ENCODE measurements at places on chromosomes 13 and 19.

GRCh38 chr19:34774857-34775256, 1.8 kb upstream of the ZNF599 start:
- DNase-seq = no peak

- no peak for DNase-seq
Measured at GRCh38 chr13:23763318-23763717, 125.9 kb downstream of the MIPEP start.

DNA sequence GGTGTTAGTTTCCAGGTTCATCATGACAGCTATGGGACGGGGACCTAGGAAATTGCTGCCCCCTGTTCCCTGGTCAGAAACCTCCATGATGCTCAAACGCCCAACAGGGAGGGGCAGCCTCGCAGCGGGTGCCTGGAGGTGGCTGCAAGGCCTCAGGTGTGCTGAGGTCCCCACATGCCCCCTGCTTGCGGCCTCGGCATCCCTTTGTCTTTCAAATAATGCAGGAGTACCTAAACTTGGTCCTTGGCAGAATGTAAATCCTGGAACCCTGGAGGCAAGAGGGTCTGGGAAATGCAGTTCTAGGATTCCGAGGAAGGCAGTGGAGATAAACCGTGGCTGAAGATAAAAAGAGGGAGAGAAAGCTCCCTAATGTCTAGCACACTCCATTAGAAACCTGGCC, 52.4 kb downstream of the SKA3 start:
- DNase-seq = no peak

DNA sequence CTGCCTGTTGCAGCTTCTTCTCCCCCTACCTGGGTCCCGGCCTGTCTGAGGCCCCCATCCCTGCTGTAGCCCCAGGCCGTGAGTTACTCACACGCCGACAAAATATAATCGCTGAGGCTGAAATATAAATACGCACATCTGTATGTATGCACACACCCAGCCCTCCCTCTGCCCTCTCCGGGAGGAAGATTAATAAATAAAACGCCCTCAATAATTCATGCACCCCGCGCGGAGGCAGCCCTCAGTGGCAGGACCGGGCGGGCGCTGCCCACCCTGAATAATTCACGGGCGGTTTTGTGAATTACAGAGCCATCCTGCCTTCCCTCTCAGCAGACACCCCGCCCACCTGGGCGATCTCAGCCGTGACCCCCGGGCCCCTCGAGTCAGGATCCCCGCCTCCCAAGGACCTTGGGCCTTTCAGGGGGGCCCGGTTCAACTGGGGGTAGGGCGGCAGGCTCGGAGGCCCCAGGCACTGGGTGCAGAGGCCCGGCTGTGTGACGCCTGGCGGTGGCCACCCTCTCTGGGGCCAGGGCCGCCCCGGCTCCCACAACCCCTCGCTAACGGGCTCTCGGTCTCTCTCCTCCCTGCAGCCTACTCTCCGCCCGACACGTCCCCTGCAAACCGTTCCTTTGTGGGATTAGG, 24.2 kb downstream of the SMIM24 start:
- DNase-seq = no peak

DNA sequence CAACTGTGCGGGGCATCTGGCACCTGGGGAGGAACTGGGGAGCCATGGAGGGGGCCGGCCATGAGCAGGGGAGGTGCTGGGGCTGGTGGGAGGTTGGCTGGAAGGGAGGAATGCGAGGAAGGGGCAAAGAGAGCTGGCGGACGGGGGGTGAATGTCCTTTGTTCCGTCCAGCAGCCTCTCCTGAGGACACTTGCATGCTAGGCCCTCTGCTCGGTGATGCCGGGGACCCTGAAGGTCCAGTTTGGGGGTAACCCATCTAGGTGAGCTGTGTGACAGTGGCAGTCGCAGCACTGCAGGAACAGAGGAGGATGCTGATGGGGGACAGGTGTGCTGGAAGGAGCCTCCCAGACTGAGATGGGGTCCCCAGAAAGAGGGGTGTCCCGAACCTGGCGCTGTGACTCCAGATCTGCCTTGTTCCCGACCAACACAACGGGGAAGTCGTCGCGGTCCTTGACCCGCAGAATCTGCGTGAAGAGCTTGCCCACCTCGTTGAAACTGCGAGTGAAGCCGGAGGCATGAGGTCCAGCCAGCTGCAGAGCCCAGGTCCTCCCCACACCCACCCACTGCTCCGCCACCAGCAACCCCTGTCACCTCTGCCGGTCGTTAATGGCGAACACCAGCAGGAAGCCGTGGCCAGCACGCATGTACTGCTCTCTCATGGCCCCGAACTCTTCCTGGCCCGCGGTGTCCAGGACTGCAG, 3.6 kb downstream of the RRAS start:
- DNase-seq = peak; percentile 42

- no peak for DNase-seq
Measured at GRCh38 chr19:55467236-55468053, 2.9 kb upstream of the C19orf85 start.

DNA sequence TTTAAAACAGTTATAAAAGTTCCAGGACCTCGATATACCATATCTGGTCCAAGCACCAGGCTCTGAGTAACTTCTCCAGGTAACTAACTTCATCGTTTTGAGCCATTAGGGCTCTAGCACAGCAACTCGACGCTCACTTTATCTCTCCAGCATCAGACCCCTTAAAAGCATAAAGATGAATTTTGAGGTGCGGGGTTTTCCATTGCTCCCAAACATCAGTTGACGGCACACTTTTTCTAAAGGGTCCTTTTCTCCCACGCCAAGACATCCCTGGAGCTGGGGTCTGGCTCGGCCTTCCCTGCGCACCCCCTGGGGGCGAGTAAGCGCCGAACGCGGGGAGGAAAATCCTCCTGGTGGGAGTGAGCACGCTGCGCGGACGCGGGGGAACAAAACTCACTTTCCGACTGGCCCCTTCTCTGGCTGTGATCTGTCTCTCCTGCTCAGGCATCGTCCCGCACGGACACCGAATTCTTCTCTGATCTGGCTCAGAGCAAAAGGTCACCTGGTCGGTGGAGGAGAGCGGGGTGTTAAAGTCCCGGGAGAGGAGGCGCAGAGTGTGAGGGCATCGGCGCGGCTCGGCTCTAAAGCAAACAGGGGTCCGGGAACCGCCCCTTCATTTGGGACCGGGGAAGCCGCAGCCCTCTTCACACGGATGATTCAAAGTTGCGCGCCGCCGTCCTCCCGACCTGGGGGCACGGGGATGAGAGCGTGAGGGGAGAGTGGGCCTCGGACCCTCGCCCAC, at the start of gene ATP7B:
ATP7B (minus strand) TSS at position 561 of the 742 bp plus-strand sequence; CDS start at position 448, 113 bp downstream.
- DNase-seq = no peak

DNA sequence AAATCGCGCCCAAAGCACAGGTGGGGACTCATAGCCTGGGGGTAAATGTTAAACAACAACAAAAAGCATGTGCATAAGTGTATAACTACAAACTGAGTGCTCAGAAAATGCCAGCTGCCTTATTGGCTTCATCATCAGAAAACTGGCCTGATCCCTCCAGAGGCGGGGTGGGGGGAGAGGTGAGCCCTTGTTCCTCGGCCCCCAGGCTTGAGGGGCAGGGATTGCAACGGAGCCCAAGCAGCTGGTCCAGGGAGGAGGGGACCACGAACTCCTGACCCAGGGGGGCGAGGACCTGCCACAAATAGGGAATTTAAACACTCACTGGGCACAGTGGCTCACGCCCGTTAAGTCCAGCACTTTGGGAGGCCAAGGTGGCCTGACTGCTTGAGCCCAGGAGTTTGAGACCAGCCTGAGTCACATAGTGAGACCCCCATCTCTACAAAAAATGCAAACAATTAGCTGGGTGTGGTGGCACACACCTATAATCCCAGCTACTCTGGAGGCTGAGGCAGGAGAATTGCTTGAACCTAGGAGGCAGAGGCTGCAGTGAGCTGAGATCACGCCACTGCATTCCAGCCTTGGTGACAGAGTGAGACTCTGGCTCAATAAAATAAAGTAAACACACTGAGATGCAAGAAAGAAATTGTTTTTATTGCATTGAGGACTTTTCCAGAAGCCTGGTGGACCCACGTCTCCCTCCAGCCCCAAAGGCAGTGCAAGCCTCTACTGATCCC, 8.7 kb downstream of the SIRT6 start:
- no peak for DNase-seq

DNA sequence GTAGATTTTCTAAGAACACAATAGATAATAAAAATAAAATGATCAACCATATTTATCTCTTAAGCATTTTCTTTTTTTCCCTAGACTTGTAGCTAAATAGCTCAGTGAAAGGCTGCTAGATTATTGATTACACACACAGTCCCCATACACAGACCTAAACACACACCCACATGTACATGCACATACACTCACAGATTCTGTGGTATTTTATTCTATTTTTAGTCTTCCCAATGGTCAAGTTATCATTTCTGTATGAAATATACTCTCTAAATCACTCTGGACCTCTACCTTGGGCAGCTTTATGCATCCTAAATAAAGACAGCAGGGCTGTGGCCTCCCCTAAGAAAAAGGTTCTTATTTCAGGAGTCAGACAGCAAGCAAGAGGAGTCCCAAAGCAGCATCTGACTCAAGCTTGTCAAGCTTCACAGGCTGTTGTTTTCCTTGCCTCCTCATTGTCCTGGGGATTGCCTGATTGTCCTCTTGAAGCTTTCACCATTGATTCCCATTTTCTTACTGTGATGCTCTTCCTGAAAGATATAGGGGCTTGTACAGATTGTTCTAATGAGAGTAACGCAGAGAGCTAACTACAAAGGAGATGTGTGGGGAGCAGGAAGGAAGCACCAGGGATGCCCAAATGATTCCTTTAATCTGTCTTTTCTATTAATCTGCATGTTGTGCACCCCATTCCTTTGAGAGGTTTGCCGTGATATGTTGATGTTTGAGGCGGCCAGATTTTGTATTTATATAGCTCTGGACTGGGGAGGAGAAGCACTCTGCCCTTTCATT, 986.5 kb downstream of the PCDH17 start:
- DNase-seq = no peak

DNA sequence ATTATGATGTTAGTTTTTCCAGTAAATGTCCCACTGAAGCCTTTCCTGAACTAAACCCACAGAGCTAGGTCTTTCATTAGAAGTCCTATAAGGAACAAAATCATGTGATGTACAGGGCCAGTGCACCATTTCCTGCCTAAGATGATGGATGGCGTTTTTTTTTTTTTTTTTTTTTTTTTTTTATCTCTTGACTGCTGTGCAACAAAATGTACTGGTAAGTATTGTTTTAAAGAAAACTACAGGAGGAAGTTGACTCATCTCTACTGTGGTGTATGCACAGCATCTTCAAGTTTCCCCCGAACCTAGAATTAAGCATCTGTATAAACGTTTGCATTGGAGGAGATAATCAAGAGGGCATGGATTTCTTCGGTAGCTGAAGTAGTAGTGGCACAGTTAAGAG, 197.5 kb downstream of the NBEA start:
- no peak for DNase-seq

DNA sequence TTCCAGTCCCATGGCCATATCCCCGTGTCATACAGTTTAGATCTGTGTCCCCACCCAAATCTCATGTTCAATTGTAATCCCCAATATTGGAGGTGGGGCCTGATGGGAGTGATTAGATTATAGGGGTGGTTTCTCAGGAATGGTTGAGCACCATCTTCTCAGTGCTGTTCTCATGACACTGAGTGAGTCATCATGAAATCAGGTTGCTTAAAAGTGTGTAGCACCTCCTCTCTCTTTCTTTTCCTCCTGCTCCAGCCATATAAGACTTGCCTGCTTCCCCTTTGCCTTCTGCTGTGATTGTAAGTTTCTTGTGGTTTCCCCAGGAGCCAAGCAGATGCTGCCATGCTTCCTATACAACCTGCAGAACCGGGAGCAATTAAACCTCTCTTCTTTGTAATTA, 197.8 kb downstream of the NALCN start:
- DNase-seq = no peak

GRCh38 chr13:104414771-104415170, 1348.6 kb upstream of the SLC10A2 start:
- no peak for DNase-seq

DNA sequence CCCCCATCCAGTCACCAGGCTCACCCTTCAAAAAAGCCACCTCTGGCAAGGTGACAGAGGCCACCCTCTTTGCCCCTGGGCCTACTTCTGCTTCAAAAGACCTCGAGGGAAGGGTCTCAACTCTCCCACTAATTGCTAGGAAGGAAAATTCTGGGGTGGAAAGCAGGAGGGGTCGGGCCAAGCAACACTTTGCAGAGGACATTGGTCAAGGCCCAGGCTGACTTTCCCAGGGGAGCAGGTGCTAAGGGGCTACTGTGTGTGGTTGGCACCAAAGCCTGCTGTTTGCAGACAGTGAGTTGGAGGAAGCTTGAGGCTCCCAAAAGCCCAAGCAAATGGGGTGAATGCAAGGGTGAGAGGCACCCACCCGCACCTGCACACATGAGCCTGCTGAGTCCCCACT, 28.6 kb upstream of the VSTM2B start:
- DNase-seq = no peak

- peak; percentile 40 for DNase-seq
Measured at GRCh38 chr19:31351855-31352195, 2.6 kb upstream of the TSHZ3 start.

DNA sequence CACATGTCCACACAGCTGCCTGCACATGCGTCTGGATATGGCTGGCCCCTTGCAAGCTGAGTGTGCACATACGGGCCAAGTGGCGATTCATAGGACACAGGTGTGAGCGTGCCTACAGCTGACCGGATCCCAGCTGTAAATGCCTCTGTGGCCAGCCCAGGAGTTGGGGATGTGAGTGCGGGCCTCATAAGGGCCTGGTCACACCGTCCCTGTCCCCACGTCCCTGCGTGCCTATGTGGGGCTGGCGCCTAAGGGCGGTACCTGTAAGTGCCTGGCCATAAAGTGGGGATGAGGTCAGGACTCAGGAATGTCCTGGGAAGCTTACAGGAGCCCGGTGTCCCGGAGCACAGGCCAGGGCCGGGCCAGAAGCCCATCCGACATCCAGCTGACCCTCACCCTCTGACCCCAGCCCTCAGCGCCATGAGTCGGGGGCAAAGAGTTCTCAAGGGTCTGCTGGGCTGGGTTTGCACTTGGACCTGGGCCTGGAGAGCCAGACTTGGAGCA, 1.3 kb upstream of the ARHGAP45 start:
- DNase-seq = no peak

GRCh38 chr19:7500811-7501450, 12.1 kb upstream of the PEX11G start:
- DNase-seq = peak; percentile 55

- DNase-seq = no peak
Measured at GRCh38 chr19:33444562-33445441, 71.3 kb downstream of the CEBPG start.

DNA sequence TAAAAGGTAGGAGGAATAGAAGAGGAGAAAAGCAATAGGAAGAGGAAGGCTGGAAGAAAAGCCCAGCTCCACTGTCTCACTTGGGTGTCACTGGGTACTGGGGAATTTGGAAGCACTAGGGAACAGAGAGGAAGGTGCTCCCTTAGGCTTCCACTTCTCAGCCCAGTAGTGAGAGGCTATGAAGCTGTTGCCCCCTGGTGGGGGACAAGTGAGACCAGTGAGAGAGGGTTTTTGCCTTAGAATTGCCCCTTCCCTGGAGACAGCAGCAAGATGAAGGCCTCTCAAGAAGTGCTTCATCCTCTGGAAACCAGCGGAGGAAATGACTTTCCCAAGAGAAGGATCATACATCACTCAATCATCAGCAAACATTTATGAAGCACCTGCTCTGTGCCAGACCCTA, 4.7 kb upstream of the ZNF606 start:
- no peak for DNase-seq

All from left hindlimb (tissue), 1 donor.